ENCODE measurements at places on chromosomes 3 and 15.

- no peak for DNase-seq
Measured at GRCh38 chr3:131733086-131733841, 230.5 kb upstream of the MRPL3 start.

GRCh38 chr3:9682096-9682495 lies 21.5 kb upstream of the CPNE9 start:
- DNase-seq: peak; percentile 18

DNA sequence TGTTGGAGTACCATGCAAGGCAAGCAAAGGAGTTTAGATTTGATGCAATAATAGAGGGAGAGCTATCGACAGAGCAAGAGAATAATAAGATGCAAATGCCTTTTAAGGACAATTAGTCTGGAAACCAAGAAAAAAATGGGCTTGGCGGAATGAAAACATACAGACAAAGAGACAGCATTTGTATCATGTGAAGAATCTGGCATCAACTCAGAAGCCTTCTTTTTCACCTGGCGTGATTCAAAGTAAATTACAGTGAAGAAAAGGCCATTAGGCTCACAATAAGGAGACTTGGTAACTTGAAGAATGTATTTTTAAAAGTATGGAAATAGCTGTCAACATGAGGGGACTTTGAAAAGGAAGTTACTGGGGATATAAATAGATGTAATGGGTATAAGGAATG lies 521.2 kb upstream of the GOLIM4 start:
- DNase-seq: no peak

DNA sequence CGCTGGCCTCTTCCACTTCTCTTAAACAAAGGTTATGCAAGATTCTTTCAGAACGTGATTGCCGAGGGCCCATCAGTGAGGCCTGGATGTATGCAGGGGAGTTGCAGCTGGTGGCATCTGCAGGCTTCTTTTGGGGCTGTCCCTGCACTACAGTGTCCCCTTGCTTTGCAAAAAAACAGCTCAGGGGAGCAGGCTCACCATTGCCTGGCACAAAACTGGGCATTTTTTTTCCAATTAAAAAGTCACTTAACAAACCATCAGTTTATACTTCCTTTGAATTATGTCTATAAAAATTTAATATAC lies 148.6 kb downstream of the ATP10A start:
- peak; percentile 52 for DNase-seq

DNA sequence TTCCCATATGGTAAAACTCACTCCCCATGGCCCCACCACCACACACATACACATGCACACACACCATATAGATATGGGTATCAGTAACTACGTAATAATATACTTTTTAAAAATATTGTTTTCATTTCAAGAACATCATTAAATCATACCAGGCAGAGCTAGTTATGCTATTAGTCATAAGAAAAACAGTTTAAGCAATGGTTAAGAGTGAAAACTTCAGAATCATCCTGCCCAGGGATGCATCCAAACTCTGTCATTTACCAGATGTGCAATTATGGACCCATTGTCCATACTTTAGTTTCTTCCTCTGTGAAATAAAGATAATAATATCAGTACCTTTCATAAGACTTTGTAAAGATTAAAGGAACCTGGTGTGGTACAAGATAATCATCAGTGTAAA lies 608.3 kb downstream of the RBMS3 start:
- DNase-seq: no peak

DNA sequence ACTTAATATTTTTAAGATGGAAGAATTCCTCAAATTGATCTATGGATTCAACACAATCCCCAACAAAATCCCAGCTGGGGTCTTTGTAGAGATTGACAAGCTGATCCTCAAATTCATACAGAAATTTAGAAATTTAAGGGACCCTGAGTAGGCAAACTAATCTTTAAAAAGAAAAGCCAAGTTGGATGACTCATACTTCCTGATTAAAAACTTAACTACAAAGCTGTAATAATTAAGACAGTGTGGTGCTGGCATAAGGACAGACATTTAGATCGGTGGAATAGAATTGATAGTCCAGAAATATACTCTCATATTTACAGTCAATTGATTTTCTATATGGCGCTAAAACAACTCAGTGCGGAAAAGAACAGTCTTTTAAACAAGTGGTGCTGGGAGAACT lies 11.6 kb downstream of the FAM162A start:
- no peak for DNase-seq

GRCh38 chr3:170324962-170325361 lies 32.6 kb upstream of the SKIL start:
- DNase-seq: no peak

- no peak for DNase-seq
Measured at GRCh38 chr3:8767256-8767666, 2.2 kb downstream of the OXTR start.

DNA sequence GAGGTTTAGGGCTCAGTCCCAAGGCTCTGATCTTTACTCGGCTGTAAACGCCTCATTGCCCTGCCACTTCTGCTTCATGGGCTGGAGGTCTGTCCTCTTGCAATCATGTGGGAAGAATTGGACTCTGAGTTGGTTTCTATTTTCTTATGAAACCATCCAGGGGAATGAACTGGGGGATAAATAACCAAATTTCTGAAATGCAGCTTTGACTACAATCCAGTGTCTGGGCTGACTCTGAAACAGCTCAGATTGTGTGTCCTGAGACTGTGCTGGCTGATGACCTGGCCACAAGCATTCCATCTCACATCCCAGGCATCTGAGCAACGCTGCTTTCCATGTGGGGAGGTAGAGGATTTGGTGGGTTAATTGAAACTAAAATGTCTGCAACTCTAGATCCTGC lies 71.0 kb upstream of the GALNT15 start:
- peak; percentile 72 for DNase-seq

DNA sequence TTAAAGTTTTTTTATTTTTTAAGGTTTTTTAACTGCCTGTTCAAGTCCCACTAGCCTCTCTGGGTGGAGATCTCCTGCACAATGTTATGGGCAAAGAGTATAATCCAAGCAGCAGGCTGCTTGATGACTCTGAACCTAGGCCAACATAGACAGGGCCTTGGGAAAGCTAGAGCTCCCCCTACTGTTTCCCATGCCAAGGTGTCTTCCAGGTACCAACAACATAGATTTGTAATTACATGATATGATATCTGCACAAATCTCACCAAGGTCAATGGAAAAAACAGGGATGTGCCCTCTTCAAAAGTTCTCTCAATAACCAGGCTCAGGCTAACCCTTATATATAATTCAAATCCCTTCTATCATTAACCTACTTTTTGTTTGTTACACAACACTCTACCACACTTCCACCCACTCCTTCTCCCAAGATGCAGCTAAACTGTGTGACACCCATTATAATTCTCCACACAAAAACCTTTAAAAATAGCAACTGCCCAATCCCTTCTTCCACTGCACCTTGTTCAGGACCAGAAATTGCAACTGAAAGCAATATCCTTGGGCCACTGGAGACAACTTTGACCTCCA lies 43.8 kb downstream of the RBM15B start:
- DNase-seq: no peak

GRCh38 chr3:24714436-24714835 lies 219.8 kb upstream of the THRB start:
- no peak for DNase-seq

GRCh38 chr15:69039516-69040225 lies 25.2 kb downstream of the NOX5 start:
- no peak for DNase-seq

DNA sequence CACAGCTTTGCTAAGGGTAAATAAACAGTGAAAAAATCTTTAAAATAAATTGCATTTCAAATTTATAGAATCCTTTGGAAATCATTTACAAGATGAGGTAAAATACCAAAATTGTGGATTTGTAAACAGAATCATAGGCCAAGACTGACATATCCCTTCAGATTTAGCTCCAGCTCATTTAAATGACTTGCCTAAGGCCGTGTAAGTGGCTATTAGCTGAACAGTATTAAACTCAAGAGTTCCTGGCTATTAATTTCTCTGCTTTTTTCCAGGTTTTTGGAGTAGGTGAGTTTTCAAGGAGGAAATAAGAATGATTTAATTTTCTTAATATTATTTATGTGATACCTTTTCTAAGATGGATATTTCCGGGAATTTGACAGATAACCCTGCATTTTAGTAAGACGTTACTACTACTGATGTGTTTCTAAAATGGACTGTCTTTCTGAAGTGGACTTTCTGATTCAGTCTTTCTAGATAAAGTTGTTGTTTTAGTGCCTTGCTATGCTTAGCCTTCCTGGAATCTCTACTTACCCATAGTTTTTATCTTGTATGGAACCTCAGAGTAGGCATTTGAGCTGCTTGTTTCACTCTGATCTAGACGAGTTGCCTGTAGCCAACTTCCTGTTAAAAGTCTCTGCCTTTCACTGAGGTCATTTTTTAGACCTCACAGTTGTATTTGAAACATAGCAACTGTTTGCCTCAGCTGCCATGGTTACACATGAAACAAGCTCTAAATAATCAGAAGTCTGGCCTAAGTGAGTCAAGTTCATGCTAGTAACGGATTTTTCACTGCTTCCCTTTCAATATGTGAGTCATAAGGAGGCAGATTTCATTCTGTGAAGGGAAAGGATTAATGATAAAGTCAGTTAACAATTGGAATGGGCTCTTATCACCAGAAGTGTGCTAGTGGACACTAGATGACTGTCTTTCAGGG lies 127.0 kb downstream of the KLHL25 start:
- no peak for DNase-seq

Measured in sigmoid colon (tissue), 7 donors.